Peyer's patch (tissue), 4 donors: ENCODE measurements at places on chromosomes 3 and 15.

GRCh38 chr15:75786575-75786947, 56.7 kb upstream of the UBE2Q2 start:
- no peak for DNase-seq

DNA sequence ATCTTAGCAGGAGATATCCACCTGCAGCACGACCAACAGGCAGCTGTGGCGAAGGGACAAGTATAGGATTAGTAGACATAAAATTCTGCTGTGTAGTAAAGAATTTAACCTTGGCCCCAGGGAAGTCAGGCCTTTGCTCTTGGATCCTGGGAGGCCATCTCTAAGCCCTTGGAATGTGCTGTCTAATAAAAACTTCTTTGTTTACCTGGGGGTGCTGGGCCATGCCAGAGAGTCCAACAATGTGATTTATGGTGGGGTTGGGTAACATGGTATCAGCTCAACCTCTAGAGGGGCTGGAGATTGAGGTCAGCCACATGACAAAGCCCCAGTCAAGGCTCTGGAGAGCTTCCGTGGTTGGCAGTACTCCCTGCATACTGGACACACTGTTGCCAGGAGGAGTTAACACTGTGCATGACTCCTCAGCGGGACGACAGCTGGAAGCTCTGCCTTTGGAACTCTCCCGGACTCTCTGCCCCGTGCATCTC, 52.4 kb downstream of the HEG1 start:
- DNase-seq = no peak

DNA sequence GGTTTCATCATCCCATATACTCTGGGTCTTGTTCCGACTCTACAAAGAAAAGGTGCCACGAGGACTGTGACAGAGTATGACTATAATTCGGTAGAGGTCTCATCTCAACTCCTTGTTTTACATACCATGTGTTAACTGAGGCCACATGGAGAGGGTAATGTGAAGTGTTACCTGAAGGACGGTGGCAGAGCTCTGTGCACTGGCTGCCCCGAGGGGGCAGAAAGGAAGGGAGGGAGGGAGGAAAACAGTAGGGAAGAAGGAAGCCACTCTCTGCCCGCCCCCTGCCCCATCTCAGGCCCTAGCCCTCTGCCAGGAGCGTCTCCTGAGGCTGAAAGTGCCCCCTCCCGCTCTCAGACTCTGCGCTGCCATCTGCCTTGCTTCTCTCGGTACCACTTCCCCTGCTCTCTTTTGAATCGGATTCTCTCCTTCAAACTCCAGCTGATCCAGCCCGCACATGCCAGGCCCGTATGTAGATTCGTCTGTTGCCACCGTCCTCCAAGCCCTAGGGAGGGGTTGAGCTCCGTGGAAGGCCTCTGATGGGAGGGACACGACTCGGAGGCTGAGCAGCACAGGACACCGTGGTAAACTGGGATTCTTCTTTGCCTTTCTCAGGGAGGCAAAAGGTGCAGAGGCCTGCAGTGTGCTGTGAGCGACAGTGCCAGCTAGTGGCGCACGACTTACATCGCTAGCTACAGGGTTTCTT, 70.5 kb upstream of the ATP10A start:
- peak; percentile 86 for DNase-seq

DNA sequence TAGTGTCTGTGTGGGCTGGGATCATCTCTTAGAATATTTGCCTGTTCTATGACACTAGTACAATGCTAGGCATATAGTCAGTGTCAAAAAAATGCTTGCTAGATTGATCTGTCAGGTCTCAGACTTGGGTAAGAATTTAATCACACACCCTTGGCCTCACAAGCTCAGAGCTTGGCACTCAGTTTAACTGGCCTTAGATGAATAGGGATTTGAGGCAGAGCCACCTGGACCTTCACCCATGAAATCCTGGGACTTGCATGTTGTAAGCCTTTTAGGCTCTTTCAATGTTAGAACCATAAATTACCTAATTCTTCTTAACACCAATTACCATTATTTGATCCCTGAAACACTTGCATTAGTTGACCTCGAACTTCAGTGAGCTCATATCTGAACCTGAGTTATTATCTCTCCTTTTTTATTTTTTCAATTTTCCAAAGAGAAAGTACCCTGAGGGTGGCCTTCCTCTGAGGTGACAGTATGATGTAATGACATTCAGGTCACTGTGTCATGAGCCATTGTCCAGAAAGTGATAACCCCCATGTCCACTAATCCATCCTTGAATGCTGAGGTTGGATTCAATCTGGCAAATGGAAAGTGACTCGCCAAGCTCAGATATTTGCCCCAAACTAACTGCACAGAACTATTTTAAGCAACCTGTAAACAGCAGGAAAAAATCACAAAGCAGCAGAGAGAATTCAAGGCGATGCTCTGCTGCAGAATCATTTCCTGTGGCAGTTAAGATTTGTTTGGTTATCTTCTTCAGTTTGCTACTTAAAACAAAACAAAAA, 615.2 kb upstream of the NR2F2 start:
- DNase-seq = no peak

GRCh38 chr3:36954452-36955134, 9.7 kb upstream of the TRANK1 start:
- DNase-seq = no peak

DNA sequence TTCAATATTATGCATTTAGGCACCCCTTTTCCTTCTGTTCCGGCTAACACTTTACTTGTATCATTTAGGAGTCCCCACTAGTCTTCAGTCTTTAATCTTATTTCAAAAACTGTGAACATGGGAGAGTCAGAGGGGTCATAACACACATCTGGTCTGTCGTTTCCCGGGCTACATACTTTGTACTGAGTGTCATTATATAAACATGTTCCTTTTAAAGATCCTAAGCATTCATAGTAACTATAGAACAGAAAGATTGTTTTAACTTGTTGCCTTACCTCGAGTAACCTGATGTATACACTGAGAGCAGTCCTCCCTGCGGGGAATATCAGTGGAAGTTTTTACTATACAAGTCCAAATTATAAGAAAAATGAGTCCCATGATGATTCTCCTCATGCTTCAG, 78.2 kb upstream of the VEPH1 start:
- DNase-seq = no peak

GRCh38 chr3:111737706-111738086, 121.4 kb upstream of the PHLDB2 start:
- no peak for DNase-seq
